GM13976 (cell line): ENCODE measurements at places on chromosomes 1 and 21.

GRCh38 chr1:85818371-85818770, 110.1 kb upstream of the ZNHIT6 start:
- DNase-seq: no peak

GRCh38 chr1:235290740-235291502, 37.1 kb downstream of the ARID4B start:
- no peak for DNase-seq

- peak; percentile 77 for DNase-seq
These were observed 562 bp downstream of the MAP7D1 start for GRCh38 chr1:36156329-36157114.

DNA sequence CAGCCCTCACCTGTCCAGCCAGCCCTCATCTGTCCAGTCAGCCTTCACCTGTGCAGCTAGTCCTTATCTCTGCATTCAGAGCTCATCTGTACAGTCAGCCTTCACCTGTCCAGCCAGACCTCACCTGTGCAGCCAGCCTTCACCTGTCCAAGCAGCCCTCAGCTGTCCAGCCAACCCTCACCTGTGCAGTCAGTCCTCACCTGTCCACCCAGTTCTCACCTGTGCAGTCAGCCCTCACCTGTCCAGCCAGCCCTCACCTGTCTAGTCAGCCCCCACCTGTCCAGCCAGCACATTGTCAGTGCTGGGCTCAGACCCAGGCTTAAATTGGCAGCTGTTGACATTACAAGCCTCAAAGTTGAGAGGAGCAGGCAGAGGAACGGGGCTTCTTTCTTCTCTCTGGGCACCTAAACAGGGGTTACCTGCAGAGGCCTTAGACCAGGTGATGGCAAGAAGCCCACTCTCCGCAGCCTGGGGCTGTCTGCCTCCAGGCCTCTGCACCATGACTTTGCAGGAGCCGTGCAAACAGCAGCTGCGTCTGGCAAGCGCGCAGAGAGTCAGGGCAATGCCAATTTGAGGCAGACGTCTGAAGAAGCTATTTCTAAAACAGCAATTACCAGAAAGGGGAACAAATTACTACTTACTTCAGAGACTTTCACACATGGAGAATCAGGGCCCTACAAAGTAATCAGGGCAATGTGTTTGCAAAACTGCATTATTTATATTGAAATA, 506.1 kb downstream of the NPHP4 start:
- no peak for DNase-seq

DNA sequence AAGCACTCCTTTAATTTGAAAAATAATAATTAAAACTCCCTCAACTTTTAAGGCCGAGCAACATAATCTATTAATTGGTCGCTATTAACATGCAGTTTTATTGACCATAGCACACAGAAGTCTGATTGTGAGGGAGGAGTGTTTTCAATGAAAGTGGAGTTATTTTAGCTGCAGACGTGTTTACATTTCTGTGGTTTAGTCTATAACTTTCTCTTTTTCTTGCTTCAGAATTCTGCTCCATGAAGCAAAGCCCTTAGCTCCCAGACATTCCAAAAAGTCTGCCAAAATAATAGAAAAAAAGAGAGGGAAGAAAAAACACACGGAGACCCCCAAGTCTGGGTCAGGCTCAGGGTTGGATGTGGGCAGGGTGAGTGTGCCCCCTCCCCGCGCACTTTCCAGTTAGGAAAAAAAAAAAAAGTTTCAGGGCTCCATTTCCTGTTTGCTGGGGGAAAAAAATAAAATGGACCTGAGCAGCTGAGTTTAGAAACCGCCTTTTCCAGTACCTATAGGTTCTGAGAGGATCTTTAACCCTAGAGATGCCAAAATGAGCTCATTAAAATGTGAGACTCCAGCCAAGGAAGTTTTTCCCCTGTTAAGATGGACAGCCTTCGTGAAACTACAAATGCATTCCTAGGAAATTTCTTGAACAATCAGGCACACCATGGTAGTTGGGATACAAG, 143.7 kb upstream of the ETS2 start:
- DNase-seq: no peak

GRCh38 chr1:65157546-65157941, 9.5 kb downstream of the AK4 start:
- DNase-seq: no peak

GRCh38 chr1:191065771-191066170, 588.1 kb upstream of the BRINP3 start:
- DNase-seq: no peak

DNA sequence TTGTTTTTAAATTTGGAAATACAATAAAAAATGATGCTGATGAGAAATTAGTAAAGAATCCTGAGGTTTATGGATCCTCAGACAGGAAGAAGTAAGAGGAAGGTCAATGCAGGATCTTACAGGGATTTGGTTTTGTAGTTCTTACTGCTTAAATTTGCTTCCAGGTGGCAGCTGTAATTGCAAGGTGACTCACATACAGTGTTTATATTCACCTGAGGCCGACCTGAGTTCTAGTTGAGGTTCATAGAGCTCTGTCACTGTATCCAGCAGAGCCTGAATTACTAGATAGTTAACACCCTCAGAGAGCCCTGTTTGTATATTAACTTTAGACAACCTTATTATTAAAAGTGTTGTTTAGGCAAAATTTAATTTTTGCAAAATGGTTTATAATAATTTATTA, 1.4 kb upstream of the WDR26 start:
- DNase-seq: no peak

- DNase-seq: no peak
These were observed 120.6 kb upstream of the IFFO2 start for GRCh38 chr1:19076841-19077616.

- no peak for DNase-seq
These were observed 131.3 kb downstream of the TOMM20 start for GRCh38 chr1:234997201-234997895.

DNA sequence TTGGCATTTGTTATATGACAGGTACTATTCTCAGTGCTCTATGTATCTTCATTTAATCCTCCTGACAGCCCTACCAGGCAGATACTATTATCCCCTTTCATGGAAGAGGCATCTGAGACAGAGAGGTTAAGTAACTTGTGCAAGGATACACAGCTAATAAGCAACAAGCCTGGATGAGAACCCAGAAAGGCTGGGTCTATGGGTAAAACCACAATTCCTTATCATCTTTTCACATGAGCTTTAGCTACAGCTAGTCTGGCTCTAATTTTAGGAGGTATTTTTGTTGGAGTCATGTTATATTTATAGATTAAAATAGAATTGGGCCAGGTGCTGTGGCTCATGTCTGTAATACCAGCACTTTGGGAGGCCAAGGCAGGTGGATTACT, 27.7 kb downstream of the DNTTIP2 start:
- no peak for DNase-seq

DNA sequence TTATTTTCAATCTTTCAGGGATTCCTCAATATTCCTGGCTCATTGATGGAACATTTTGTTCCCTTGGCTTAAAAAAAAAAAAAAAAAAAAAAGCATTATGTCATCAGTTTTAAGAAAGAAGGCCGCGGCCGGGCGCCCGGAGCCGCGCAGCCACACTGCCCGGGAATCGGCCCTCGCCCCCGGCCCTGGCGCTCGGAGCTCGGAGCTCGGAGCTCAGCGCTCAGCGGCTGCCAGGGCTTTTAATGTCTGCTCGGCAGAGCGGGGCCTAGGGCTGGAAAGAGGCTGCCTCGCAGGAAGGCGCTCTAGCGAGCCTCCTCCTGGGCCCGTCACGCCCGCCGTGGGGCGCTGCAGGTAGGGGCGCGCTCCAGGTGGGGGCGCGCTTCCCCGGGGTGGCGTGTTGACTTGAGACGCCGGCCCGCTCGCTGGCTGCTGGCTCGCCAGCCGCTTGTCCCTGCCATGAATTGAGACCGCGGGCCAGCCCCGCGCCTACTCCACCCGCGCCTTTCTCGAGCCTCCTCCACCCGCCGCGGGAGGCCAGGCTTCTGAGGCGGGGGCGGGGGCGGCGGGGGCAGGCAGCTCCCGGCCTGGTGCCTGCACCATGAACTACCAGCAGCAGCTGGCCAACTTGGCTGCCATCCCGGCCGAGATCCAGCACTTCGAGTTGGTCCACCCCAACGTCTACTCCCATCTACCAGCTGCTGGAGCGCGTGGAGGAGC, 5.4 kb upstream of the TDRD5 start:
- DNase-seq: peak; percentile 18

DNA sequence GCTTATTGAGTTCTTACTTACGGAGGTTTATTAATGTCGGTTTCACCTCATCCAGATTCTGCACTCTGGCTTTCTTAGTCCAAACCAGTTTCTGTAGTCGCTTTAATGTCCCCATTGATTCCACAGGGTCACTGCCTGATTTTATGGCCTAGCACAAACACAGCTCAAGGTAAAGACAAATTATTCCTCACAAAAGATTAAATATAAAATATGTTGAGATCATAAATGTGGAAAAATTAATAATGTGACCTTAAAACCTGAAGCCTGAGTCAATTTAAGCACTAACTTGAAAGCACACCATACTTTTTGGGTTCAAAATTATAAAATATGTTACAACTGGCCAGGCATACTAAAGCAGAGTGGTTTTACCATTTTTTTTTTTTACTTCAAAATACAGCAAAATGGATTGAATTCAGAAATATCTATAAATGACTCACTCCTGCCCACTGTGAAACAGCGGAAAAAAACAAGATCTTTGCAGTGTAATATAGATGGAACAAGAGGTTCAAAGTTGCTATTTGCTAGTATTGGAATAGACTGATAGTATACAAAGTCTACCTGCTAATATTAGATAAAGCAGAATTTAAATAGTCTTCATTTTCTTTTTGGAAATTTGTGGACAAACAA, 37.6 kb upstream of the SAMSN1 start:
- no peak for DNase-seq

- no peak for DNase-seq
These were observed 155.1 kb upstream of the CAMK1G start for GRCh38 chr1:209428241-209428921.

DNA sequence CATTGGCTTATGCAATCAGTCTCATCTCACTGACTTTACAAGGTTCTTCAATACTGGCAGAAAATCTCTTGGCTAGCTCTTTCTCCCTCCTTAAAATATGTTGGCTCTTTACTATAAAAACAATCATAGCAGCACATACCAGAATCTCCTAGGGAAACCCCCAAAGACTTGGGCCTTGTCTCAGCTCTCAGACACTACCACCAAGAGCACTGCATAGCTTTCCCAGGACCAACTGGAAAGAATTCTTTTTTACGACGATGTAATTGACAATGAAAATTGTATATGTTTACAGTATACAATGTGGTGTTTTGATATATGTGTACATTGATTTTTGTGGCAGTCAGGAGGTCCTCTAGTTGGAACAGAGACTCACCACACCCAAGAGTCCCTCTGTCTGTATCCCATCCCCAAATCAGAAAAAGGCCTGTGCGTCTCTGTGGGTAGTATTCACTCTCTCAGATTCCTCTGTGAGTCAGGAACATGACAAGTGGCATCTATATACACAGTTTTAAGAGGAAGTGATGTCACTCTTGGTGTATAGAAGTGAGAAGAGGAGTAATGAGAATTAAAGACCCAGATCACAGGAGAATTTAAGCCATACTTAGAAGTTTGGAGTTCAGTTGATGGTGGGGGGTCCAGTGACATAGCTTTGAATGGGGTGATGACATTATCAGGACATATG, 21.1 kb downstream of the SMAP2 start:
- peak; percentile 42 for DNase-seq

- DNase-seq: no peak
These were observed 87.0 kb upstream of the RUNX1 start for GRCh38 chr21:35136106-35136505.

DNA sequence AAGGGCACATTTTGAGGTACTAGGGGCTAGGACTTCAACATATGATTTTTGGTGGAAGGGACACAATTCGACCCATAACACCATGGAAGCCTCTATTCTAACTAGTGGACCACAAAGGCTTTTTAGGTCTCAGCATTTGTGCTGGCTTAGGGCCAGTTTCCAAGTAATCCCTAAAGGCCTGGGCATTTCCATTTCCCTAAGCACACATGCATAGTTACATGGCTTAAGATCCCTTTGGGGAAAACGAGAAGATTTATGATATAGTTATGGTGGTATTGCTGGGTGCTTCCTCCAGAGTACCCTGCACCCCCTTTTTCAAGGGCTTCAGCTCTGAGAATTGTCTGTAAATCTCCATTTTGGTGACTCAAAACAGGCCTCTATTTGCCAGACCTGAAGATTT, 28.2 kb upstream of the TMEM54 start:
- DNase-seq: no peak

DNA sequence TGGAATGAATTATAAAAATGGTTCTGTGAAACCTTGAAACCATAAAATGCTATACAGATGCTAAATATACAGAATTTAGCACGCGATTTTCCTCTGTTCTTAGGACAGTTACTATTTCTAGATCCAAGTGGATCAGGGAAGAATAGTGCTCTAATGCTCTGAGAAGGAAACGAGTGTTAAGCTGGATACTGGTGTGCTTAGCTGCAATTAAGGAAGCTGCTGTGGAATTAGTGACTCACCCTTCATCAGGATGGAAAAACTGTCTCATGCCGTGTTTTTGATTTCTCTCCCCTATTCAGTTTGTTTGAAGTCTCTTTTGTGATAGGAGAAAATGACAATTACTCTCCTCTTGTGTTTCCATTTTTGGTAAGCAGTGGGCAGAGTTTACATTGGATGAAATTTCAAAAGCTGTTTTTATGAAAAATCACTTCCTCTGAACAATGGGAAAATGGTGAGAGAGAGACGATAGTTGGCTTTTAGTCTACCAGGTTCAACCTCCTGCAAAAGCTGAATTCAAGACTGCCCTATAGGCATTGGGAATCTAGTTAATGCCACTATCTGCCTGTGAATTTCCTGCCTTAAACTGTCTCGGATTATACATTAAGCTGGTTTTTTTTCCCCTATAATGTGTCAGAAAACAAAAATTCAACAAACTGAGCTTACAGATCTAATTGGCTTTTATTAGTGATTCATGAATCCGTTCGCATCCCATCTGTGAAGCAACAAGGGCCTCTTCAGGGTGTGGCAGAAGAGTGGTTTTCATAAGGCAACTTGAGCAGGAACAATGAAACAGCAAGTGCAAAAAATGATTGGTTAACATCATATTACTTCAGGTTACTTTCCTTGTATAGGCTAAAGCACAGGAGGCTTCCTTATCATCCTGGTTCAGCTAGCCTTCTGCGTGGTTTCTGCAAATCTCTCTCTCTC, 179.8 kb downstream of the ST6GALNAC3 start:
- DNase-seq: no peak

- DNase-seq: no peak
These were observed 737 bp upstream of the SMAP2 start for GRCh38 chr1:40372658-40373322.

GRCh38 chr1:198447468-198447867, 93.0 kb downstream of the ATP6V1G3 start:
- DNase-seq: no peak

DNA sequence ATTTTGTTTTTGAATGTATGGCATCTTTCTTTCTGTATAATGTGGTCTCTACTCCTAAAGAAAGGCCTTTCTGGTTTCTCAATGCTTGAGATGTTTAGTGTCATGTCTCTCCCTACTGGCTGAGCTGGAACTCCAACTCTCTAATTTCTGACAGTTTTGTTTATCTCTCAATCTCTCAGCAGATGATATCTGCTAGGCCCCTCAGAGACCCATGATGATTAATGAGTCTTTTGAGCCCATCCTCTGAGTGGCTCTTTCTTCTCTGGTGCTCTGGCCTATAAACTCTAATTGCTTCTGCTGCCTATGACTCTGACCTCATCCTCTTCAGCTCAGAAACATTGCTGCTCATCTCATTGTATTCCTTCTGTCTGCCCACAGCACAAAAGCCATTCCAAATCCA, 46.6 kb downstream of the CRB1 start:
- DNase-seq: no peak
